Stimulated activated CD4-positive, alpha-beta T cell treated with anti-CD3 and anti-CD28 coated beads, TNF-alpha, amount 100 ng/mL, for 1 hour (primary cell): ENCODE measurements at places on chromosomes 12 and 14.

GRCh38 chr12:125169870-125170269 lies 104.6 kb downstream of the AACS start:
- no peak for DNase-seq

DNA sequence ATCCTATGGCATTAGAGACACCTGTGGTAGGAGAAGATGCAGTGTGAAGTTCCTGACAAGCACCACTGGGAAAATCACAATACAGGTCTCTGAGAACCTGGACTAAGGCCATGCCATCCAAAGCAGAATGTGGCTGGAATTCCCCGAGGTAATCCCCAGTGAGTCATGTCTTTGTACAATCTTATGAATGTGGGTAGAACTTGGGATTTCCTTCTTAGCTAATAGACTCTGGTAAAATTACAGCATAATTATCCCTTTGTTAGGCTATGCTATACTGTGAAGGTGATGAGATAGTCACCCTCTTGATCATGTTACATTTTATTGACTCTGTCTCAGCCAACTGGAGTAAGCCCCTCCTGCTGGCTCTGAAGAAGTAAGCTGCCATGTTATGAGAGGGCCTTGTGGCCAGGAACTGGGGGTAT lies 224.3 kb upstream of the DCN start:
- DNase-seq, result no peak

DNA sequence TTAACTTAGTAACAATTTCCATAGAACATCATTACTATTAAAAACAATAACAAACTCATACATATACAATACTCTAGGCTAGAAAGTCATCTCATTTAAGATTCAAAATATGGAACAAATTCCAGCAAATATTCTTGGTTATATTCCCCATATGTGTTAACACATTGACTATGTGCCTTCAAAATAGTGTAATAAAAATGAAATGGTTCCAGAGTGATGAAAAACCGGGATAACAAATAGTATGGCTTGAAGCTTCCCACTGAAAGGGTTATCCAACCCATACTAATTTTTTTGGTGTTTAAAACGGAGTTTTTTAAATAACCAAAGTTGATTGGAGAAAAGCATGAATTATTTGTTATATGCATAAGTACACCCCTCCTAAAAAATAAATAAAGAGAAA lies 5.3 kb downstream of the LRIG3 start:
- DNase-seq, result no peak

GRCh38 chr12:111174251-111174960 lies 194.5 kb downstream of the PHETA1 start:
- no peak for DNase-seq

- DNase-seq, result no peak
Measured at GRCh38 chr12:67243260-67243659, 25.9 kb upstream of the CAND1 start.

DNA sequence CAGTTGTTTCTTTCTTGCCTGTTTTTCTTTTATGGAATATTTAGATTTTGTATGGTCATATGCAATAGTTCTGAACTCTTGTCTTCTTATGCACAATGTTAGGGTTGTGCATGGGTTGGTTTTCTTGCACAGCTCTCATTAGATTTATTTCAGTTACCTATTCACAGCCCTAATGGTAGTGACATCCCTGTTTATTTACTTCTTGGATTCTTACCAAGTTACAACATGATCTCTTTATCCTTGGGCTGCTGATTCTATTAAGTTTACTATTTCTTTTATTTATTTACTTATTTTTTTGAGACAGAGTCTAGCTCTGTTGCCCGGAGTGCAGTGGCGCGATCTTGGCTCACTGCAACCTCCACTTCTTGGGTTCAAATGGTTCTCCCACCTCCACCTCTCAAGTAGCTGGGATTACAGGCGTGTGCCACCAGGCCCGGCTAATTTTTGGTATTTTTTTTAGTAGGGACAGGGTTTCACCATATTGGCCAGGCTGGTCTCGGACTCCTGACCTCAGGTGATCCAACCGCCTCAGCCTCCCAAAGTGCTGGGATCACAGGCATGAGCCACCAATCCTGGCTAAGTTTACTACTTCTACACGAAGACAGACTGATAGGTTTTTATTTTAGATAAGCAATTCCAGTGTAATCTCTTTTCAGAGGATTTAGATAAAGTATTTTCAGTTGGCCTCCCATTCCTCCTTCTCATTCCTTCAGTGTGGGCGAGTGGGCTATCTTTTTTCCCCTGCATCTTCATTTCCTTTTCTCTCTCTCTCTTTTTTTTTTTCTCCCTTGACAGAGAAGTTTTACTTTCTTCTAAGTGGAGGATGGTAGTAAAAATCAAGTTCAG lies 395.1 kb upstream of the RGS6 start:
- no peak for DNase-seq

DNA sequence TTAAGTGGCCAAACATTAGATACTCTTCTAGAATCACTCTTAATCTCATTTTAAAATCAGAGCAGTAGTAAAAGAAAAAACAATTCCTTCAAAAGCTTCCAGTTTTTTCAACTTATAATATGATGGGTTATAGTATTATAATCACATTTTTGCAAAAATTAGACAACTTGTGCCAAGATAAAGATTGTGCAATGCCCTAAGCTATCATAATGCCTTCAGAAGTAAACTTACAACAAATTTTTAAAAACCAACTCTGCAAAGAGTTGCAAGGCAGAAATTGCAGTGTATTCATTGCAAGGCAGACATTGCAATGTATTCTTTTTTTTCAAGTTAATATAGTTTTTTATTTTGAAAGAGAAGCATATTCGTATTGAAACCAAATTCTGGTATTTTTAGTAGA lies 47.2 kb upstream of the KITLG start:
- no peak for DNase-seq

DNA sequence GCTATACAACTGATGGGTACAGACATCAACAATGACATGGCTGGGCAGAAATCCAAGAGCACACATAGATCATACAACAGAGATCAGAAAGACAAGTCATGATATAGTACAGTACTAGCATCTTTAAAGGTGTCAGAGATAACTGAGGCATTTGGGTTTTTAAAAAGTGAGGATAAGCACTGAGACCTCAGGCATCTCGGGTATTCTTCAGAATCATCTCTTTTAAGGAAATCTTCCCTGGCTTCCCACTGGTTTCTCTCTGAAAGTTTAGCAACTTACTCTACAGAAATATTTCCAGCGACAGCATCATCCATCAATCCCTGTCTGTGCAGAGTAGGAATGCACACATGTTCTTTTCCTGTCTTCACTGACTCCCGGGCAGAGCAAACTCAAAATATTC lies 93.2 kb upstream of the PARP11 start:
- DNase-seq, result no peak

DNA sequence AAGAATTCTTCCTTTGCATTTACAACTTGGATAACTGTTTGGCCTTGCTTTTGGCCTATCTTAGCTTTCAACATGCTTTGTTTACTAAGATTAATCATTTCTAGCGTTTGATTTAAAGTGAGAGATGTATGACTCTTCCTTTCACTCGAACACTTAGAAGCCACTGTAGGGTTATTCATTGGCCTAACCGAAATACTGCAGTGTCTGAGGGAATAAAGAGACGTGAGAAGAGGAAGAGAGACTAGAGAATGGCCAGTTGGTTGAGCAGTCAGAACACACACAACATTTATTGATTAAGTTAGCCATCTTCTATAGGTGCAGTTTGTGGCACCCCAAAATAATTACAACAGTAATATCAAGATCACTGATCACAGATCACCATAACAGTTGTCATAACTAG lies 62.3 kb upstream of the CCDC175 start:
- DNase-seq, result no peak

DNA sequence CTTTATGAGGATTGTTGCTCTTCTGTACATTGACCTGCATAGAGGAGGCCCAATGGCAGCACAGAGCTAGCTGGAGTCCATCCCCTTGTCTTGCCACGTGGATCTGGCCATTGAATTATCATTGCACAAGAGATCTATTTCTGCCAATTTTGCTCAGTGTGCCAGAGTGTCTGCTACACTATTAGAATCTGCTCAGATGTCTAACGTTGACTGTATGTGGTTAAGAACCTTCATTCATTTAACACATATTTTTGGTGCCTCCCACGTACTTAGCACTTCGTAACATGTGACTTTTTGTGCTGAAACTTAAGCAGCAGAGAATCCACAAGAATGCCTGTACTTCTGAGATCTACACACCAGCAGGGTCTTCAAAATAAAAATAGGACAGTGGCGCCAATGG lies 166.0 kb upstream of the VASH1 start:
- no peak for DNase-seq

- no peak for DNase-seq
Measured at GRCh38 chr14:50954811-50955372, 10.6 kb upstream of the PYGL start.

- no peak for DNase-seq
Measured at GRCh38 chr12:96356831-96357230, 43.4 kb downstream of the CDK17 start.

- DNase-seq, result no peak
Measured at GRCh38 chr12:125685915-125686314, 620.7 kb downstream of the AACS start.

GRCh38 chr12:4506430-4506829 lies 32.3 kb upstream of the RAD51AP1 start:
- DNase-seq, result no peak

DNA sequence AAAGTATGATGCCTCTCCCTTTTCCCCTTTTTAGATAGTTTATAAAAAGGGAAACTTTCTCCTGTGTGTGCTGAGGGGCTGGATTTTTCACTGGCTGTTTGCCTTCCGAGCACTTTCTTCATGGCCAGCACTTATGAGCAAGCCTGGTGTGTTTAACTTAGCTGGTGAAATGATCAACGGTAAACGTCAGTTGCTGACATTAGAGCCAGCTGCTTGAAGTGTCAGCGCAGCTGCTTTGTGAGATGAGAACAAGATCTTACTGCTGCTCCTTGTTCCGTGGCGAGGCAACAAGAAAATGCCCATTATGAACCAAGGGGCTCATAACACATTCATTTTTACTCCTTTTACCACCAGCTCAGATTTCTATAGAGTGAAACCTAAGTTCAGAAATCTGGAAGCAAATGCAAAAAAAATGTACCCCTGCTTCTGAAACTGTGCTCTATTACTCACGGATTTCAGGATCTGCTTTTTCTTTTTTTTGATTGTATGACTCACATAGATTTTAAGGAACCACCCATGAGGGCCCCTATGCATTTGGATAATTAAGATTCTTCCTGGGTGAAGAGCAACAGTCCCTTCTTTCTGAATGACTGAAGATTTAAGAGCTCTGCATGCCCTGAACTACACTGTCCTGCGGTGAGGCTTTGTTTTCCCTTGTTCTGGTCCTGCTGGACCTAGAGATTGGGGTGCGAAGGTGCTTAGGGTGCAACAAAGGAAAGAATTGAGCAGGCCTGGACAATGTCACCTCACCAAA lies 74.3 kb upstream of the CPM start:
- DNase-seq, result no peak

DNA sequence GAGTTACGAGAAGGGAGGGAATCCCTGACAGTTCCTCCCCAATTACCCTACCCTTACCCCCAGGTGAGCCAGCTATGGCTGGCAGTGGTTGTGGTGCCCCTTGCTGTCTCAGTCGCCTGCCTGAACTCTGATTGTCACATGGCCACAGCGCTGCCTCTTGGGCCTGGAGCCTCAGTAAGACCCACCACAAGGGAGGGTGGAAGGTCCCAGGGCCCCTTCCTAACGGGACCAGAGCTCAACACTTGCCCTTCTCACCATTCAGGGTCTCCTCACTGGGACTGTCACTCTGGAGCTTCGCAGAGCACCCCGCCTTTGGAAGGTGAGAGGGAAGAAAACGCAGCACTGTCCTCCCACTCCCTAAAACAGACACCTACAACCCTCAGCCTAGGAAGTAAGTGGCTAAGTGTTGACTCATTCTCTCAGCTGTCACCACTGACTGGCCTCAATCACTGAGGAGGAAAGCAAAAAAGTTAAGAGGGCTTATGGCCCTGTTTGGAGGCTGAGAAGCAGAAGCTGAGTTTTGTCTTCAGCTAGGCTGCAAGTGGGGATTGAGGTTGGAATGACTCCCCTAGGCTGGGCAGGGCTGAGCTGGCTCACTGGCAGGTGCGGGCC lies 1.0 kb downstream of the TMEM253 start:
- no peak for DNase-seq

DNA sequence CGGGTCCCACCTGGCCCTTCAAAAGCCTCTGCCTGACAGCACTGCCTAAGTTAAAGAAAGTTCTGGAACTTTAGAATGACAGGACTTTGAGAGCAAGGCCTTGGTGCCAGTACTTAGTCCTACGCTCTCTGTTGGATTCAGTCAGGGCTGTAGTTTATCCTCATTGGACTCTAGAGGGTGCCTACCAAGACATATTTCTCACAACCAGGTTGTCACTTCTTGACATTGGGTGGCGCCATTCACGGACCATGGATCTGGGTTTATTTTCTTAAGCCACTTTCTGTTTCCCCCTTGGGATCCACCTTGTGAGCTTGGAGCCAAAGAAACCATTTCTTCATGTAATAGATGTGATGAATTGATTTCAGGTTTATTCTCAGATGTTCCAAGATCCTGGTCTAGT lies 787.0 kb upstream of the TBX3 start:
- DNase-seq, result no peak

DNA sequence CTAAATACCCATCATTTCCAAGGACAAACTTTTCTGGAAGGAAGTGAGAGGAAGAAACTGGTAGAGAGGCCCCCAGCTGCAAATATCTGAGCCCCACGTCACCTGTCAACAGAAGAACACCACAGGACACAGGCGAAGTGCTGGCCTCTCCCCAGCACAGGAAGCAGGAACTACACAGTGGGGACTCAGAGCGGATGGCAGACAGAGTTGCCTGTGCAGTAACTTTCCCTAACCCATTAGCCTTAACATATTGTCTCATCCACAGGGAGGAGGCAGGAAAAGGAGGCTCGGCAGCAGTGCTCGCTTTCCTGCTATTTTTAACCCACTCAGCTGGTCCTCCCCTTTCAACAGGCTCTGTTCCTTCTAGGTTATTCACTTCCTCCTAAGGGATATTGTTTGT lies 111.5 kb upstream of the TMPO start:
- DNase-seq, result no peak

DNA sequence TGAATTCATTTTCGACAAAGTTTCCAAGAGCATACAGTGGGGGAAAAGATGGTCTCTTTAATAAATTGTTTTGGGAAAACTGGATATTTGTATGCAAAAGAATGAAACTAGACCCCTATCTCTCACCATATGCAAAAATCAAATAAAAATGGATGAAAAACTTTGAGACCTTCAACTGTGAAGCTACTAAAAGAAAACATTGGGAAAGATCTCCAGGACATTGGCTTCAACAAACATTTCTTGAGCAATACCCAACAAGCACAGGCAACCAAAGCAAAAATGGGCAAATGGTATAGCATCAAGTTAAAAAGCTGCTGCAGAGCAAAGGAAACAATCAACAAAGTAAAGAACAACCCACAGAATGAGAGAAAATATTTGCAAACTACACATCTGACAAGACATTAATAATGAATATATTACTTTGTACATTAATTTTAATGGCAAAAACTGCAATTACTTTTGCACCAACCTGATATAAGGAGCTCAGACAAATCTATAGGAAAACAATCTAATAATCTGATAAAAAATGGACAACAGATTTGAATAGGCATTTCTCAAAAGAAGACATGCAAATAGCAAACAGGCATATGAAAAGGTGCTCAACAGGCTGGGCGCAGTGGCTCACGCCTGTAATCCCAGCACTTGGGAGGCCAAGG lies 50.7 kb downstream of the NUBPL start:
- no peak for DNase-seq

GRCh38 chr12:42935756-42936155 lies 346.2 kb upstream of the PRICKLE1 start:
- no peak for DNase-seq

- DNase-seq, result no peak
Measured at GRCh38 chr12:131012279-131013069, 58.8 kb downstream of the ADGRD1 start.
